ENCODE measurements at places on chromosomes 2 and 18.

DNA sequence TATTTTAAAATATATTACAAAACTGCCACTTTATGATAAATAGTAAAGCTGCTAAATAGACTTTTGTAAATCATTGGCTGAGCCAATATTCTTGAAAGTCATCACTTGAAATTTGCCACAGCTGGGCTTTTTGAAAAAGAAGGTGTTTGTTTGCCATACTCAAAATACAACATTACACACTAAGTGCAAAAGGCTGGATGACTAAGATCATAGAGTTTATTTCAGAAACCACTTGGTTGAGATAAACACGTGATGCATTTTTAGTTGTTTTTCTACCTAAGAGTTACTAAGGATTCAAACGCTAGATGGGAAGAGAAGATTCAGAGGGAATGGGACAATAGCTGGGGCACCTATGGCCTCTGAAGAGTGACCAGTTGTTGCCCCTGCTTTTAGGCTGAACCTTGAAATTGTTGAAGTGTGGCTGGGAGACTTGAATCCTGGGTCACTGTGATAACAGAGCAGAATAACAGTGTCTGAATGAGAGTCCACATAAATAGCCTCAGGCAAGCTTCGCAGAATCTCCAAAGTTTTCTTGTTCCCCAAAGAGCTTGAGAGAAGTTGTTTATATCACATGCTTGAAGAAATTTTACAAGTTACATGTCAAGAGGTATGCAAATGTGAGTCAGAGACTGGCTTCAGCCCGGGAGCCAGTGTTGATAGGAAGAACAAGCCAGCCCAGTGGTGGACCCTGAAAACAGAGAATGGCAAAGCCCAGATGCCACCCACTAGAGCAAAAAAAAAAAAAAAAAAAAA is 409.8 kb downstream of the GPD2 start:
- no peak for DNase-seq

DNA sequence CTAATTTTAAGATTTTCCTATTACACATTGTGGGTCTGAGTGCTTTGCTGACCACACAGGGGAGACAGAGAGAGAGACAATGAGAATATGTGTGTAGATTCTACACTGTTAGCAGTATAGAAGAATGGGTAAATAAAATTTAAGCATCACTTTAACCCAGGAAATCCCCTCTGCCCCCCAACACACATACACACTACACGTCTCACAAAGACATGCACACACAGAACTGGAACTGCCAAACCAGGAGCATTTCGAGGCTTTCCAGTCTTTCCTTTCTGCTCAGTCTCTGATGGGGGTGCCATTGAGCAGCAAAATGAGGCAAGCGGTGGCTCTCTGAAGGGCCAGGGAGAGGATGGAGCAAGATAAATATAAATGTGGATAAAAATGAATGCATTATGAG is 2.5 kb downstream of the MERTK start:
- DNase-seq, result no peak

- DNase-seq, result no peak
Observed at GRCh38 chr18:12092398-12093229, 1.0 kb upstream of the ANKRD62 start.

GRCh38 chr2:78592491-78592890 is 433.0 kb upstream of the REG3G start:
- no peak for DNase-seq

DNA sequence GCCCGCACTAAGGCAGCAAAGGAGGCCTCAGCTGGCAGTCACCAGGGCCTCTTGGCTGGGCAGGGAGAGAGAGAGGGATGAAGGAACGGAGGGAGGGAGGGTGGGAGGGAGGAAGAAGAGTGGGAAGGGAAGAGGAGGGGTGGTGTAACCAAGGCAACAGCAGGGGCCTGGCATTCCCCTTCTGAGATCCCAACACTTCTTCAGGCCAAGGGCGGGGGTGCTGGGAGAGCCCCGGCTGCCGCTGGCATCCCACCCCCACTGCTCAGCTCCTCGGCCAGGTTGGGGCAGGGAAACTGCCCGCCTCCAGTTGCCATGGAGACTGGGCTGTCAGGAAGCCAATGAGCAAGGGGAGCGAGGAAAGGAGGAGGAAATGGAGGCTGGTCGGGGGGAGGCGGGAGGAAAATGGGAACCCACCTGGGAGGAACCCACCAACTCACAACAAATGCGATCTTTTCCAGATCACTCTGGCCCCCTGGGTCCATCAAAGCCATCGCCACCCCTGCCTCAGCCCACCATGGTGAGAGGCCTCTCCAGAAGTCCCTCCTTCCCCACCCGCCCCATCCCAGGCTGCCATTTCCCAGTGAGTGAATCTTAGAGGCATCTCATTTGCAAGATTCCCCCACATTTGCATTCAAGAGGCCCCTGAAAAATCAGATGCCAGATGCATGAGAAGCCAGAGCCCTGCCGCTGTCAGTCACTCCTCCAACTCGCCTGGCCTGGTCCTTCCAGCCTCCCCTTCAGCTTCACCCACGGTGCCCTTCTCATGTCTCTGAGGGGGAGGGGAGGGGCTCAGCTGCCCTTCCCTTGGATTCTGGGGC is 12.4 kb downstream of the SH2D6 start:
- no peak for DNase-seq

DNA sequence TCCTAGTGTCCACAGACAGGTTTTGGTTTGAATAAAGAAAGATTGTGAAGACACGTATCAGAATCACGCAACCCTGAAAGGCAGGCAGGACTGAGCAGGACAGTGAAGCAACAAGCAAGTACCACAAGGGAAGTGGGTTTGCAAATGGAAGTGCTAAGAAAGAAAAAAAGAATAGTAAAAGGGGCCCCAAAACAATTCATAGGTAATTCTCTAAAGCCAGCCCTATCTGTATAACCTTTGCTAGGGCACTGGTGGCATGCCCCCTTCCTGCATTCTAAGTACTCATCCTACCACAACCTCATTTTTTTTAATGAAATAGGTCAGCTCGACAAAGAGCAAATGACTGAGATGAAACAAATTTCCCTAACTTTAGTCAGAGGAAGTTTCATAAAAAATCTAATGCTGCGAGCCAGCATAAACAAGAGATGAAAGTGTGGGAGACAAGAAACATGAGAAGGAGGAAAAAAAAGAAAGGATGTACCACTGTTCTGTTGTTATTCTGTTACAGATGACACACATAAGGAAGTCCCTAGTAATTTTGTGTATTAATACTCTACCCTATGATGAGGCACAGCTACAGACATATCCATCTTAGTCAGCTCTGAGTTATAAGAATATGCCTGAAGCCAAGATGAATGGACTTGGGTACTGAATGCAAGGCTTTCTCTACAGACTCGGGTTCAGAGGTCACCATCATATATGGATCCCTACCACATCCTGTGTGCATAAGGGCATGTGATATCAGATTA is 32.2 kb downstream of the IKZF2 start:
- DNase-seq, result peak; percentile 14

- no peak for DNase-seq
Observed at GRCh38 chr2:62968168-62968567, 82.5 kb upstream of the OTX1 start.

DNA sequence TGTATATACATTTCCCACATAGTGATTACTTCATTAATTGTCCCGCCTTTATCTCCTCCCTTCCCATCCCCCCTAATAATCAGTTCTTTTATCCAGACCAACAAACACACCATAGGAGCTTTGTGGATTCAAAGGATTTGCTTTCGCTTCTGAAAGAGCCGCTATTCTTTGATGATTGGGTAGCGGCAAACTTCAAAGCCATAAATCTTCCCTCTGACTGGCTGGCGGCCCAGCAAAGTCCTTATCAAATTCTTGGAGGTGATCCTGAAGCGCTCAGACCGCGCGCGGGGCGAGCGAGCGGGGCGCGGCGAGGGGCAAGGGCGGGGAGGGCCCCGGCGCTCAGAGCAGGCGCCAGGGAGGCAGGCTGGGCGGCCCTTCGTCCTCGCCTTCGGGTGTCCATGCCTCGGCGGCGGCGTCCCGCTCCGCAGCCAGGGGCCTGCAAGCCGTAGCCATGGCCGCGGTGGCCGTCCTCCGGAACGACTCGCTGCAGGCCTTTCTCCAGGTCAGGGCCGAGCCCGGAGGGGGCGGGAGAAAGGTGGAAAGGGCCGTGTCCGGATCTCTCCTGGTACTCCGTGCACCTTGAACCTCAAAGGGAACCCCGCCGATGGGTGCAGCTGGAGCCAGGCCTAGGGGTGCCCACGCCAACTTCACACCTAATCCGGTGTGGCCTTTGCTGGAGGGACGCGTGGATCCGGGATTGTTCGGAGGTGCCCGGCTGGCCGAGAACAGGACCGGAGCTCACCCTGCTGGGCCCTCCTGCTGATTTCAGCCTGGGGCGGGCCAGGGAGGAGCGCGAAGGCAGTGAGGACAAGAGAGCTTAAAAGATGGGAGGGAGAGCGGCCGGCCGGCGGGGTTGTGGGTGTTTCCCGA is at the start of gene SP5:
Gene SP5, plus strand, starts transcription at position 276 of the 870 bp plus-strand sequence. Its CDS starts 176 bp downstream, at position 452.
- no peak for DNase-seq

- DNase-seq, result no peak
Observed at GRCh38 chr18:24293254-24293653, 104.4 kb downstream of the OSBPL1A start.

DNA sequence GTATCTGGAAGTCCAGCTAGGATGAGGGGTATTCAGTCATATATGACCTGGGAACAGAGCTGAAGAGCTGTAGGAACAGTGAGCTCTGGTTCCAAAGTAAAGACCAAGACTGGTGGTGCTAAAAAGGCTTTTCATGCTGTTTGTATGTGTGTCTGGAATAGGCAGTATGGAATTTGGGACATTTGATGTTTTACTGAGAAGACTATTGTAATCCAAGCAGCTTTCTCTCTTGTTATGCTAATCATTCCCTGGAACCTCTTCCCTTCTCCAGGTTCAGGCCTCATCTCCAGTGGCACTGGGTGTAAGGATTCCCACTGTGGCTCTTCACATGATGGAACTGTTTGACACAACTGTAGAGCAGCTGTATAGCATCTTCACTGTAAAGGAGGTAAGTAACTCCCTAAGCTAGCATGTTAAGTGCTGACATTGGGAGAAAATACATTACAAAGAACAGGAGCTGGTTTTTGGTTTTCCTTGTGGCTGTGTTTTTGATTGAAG is 23.3 kb downstream of the C2orf74 start:
- DNase-seq, result no peak

GRCh38 chr2:161415987-161416707 is at the start of gene TBR1:
Gene TBR1 (plus strand): TSS chr2:161416297. CDS start chr2:161416411, 114 bp downstream.
- DNase-seq, result no peak

DNA sequence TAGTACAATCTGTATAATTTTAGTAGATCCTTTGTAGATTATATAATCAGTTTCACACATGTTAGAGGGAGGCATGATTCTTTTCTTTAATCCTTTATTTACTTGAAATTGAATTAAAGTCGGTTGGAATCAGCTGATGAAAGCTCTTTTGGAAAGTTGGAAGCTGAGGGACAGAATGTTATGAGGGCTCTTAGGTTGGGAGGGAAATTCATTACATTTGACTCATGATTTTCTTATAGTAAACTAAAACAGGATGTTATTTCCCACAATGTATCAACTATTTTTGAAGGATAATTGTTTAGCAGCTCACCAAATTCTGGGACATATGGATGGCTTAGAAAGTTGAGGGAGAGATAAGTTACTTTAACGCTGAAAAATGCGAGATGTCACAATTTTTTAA is 52.7 kb upstream of the TMEFF2 start:
- DNase-seq, result no peak

Data from GM04504 (cell line).